ENCODE measurements at places on chromosomes 7 and 10. TPM values are rescaled to one million over a fixed set of nuclear protein-coding genes. Genes with fewer than 3 reads are reported as not detected.

Gene ITGB8
- total RNA-seq: 0.69 TPM

Gene SPAG6
- 0.46 TPM for total RNA-seq

Gene NKX2-3
- total RNA-seq: 0.82 TPM

Gene UTF1
- 0.38 TPM for total RNA-seq

Gene CDH23
- 0.54 TPM for total RNA-seq

Gene NXPH1
- total RNA-seq: not detected

Gene ZNF438
- total RNA-seq: 4.3 TPM

Gene CYP3A4
- not detected for total RNA-seq

Gene PTN
- total RNA-seq: 1.7 TPM

Gene PDZD7
- total RNA-seq: 0.54 TPM

Gene HMX2
- total RNA-seq: not detected

Gene LIPF
- not detected for total RNA-seq

Gene NME8
- not detected for total RNA-seq

Gene TYW1B
- 1.9 TPM for total RNA-seq

Gene CPA4
- total RNA-seq: not detected

Gene GCK
- total RNA-seq: not detected

Gene FKBP9
- total RNA-seq: 218 TPM

Gene LRRD1
- 0.59 TPM for total RNA-seq

Gene TEX36
- not detected for total RNA-seq

Gene SPDYE16
- not detected for total RNA-seq

Gene SHTN1
- 106 TPM for total RNA-seq

Gene ASIC3
- 3.4 TPM for total RNA-seq

Gene AKR1C3
- total RNA-seq: 2.8 TPM

Gene PON1
- total RNA-seq: 1.5 TPM

Gene ADAM22
- 14.6 TPM for total RNA-seq

Gene DRGX
- total RNA-seq: not detected

Gene GRID2IP
- total RNA-seq: 0.08 TPM

Gene COL13A1
- 22.6 TPM for total RNA-seq

Gene C10orf67
- not detected for total RNA-seq

Gene COL26A1
- 6.1 TPM for total RNA-seq

Gene LAMB4
- 1.1 TPM for total RNA-seq

Gene GIMAP4
- 6.4 TPM for total RNA-seq

Gene CYP26C1
- total RNA-seq: 0.31 TPM

Gene SVOPL
- not detected for total RNA-seq

Gene CALY
- total RNA-seq: not detected

Gene PNLIP
- not detected for total RNA-seq

Gene SEPTIN7
- total RNA-seq: 361 TPM

Gene TMEM176B
- total RNA-seq: 1.4 TPM

Gene ERVW-1
- total RNA-seq: not detected

Gene SEMA4G
- total RNA-seq: 8.0 TPM

Gene FGFR2
- 15.3 TPM for total RNA-seq

Gene ARL4A
- total RNA-seq: 41.2 TPM

Gene SRRM3
- total RNA-seq: 27.1 TPM

Gene MYPN
- total RNA-seq: not detected

Gene IKZF1
- 3.1 TPM for total RNA-seq

Gene VWA2
- total RNA-seq: 2.4 TPM
